Stimulated activated naive CD4-positive, alpha-beta T cell treated with Interleukin-2 at 50 U/mL for 16 hours (primary cell): ENCODE measurements at places on chromosomes 3 and 15.
A peak's percentile ranks its signal among the peaks of the same experiment; 100 is the strongest.

DNA sequence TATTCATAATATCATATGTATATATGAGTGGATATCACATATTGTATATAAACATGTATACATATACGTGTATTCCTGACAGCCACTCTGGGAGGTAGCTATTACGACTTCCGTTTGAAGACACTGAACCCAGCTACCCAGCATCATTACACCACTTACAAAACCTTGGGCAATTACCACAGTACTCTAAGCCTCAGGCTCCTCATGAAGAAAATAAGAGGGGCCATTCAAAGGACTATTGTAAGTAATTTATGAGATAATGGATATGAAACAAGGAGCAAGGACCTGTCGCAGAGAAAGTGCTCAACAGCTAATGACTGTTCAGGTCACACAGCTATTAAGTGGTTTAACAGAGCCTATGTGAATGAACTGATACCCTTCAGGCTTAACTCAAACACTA lies 52.4 kb downstream of the KCNMB2 start:
- DNase-seq: no peak

- no peak for DNase-seq
Measured at GRCh38 chr3:42192334-42193200, 73.4 kb downstream of the CCK start.

GRCh38 chr15:77020348-77021087 lies 25.6 kb downstream of the PSTPIP1 start:
- DNase-seq: no peak

GRCh38 chr3:30256474-30256873 lies 349.9 kb upstream of the TGFBR2 start:
- no peak for DNase-seq

GRCh38 chr3:61570813-61571212 lies 9.4 kb downstream of the PTPRG start:
- DNase-seq: no peak

GRCh38 chr3:179825527-179826246 lies 172.8 kb downstream of the USP13 start:
- DNase-seq: no peak

- no peak for DNase-seq
Measured at GRCh38 chr15:43103907-43104306, 1.9 kb downstream of the UBR1 start.

DNA sequence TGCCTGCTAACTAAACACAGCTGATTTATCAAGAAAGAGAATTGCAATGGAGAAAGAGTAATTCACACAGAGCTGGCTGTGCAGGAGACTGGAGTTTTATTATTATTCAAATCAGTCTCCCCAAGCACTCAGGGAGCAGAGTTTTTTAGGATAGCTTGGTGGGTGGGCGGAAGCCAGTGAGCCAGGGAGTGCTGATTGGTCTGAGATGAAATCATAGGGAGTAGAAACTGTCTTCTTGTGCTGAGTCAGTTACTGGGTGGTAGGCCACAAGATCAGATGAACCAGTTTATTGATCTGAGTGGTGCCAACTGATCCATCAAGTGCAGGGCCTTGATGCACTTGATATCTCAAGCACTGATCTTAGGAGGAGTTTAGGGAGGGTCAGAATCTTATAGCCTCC lies 891.9 kb upstream of the CADM2 start:
- no peak for DNase-seq

GRCh38 chr15:60913900-60914299 lies 315.2 kb downstream of the RORA start:
- DNase-seq: no peak

DNA sequence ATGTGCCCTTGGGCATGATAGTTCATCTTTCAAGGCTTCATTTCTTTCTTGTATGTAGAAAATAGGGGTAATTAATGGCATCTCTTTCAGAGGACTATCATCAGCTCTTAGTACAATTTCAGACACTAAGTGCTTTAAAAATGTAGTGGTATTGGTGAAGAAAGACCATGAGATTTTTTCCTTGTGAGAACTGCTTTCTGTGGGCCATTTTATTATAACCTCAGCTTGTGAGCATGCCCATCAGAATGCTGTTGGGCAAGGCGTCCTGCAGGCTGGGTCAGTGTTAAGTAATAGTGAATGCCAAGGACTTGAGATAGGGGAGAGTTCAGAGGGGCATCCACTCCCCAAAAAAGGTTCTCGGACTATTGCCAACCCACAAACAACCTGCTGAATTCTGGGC lies 187.9 kb downstream of the GHSR start:
- DNase-seq: no peak

DNA sequence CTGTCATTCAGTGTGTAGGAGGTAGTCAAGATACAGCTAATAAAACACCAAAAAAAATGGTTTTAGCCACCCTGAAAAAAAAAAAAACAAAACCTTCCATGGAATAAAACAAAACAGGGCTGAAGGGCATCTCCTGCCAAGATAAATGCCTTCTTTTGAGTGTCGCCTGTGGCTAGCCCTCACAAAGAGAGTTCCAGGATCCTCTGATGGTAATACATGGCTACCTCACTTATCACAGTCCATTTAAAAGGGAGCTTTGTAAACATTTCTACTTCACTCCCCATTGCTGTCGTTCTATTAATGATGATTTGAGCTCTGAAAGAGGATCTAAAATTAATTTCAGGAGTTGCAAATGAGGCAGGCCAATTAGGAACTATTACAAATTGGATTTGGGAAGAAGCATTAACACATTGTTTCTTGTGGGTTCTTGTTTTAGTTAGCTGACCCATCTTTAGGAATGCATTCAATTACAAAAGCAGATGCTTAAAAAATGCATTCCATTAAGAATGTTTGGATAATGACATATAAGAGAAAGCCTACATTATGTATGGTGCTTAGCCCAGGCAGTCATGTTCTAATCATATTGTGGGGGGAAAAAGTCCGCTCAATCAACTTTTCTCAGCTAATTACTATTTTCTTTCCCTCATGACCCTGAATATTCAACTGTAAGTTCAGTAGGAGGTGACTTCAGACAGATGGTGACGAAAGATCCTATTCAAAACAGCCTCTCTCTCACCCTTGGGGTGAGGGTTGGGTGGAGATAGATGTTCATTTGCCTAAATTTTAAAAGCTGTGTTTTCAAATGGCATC lies 255.1 kb upstream of the WNT5A start:
- no peak for DNase-seq

DNA sequence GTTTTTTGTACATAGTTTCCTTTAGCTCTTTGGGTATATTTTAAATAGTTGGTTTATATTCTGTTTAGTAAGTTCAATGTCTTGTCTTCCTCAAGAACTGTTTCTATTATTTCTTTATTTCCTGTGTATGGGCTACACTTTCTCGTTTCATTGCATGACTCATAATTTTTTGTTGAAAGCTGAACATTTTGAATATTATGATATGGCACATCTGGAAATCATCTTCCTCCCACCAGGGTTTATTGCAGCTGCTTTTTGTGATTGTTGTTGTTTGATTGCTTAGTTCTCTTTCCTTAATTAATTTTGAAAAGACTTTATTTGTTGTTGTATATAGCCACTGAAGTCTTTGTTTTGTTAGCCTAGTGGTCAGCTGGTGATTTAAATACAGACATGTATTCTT lies 43.8 kb downstream of the LSM3 start:
- DNase-seq: no peak

GRCh38 chr3:46186471-46187340 lies 21.4 kb downstream of the CCR1 start:
- no peak for DNase-seq

- no peak for DNase-seq
Measured at GRCh38 chr15:36645106-36645505, 65.7 kb downstream of the CDIN1 start.

DNA sequence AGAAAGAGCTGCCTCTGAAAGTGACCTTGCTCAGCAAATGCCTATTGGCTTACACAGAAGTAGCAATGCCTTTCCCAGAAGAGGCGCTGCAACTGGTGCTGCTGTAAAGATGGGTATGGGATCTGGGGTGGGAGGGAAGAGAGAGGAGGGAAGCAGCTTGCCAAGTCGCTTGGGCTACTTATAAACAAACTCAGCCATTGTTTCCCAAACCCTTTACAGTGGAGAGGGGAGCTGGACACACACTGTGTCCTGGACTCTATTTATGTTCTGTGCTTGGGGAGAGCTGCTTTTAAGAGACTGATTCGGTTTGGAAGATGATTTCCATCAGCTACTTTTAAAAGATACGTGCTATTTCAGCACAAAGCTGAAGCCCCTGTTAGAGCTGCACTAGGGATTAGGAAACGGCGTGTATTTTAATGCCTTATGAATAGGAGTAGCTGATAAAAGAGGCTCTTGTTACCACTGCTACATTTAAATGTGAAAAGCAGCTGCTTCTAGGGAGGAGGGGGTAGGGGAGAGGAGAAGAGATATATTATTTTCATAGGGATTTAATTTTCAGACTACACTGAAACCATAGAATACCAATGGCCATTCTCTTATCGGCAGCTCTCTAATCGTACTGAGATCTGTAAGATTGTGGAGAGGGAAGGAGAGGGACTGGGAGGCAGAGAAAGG lies 440.6 kb downstream of the MCTP2 start:
- DNase-seq: no peak

DNA sequence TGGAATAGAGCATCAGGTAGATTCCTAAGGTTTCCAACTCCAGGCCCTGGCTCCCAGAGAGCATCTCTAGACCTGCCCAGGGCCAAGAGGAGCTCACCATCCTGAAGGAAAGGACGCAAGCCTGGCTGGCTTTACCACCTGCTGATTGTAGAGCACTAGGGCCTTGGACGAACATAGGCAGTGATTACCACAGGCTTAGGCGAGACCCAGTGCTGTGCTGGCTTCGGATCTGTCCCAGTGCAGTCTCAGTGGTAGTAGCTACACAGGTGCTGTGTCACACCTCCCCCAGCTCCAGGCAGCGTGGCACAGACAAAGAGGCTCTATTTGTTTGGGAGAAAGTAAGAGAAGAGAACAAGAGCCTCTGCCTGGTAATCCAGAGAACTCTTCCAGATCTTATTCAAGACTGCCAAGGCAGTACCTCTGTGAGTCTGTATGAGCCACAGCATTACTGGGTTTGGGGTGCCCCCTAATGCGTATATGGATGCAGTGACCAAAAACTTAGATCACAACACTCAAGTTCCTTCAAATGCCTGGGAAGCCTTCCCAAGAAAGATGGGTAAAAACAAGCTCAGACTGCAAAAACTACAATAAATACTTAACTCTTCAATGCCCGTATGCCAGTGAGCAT lies 25.4 kb downstream of the ISG20 start:
- peak; percentile 28 for DNase-seq

- no peak for DNase-seq
Measured at GRCh38 chr3:73623346-73623745, 1.4 kb downstream of the PDZRN3 start.

DNA sequence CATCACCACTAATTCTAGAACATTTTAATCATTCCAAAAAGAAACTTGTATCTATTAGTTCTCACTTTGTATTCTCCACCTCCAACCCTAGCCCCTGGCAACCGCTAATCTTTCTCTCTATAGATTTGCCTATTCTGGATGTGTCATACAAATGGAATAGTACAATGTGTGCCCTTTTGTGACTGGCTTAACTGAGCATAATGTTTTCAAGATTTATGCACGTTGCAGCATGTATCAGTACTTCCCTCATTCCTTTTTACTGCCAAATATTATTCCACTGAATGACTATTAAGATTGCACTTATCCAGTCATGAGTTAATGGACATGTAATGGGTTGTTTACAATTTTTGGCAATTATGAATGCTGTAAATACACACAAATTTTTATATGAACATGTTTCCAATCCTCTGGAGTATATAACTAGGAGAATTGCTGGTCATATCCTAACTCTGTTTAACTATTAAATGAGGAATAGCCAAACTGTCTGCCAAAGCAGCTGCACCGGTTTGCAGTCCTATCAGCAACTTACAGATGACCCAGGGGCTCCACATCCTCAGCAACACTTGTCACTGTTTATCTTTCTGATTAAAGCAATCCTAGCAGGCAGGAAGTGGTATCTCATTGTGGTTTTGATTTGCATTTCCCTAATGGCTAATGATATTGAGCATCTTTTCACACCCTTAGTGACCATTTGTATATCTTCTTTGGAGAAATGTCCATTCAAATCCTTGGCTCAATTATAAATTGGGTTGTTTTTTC lies 42.9 kb downstream of the DCUN1D1 start:
- no peak for DNase-seq

GRCh38 chr3:170096342-170096741 lies 58.5 kb downstream of the GPR160 start:
- no peak for DNase-seq

DNA sequence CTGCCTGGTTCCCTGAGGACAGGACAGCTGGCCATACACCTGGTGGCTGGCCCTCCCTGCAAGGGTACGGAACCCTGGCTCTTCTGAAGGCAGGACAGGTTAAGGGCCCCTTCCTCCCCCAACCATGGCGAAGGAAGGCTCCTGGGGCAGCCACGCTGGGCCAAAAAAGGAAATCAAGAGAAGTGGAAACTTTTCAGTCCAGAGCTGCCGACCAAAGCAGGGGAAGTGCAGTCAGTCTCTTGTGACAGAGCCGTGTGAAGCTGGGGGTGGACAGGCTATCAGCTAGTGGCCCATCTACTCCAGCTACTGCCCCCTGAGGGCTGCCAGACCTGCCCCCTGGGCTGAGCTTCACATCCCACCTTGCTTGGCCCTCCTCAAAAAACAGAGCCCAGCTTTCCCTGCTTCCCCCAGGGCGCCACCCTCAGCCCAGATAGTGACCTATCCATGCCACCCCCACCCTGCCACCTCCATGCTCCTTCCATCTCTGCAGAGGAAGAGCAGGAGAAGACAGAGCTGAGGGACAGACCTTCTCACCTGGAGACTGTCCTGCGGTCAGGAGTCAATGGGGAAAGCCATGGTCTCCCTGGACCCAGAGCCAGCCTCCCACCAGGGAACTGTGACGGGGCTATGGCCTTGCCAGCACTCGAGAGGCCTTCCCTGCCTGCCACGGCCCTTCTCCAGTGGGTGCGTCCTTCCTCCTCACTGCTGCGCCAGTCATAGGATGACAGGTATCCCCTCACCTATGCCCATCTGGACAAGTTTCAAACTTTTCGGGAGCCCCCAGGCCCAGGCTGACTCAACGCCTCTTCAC lies 4.6 kb downstream of the SEMA7A start:
- DNase-seq: no peak

DNA sequence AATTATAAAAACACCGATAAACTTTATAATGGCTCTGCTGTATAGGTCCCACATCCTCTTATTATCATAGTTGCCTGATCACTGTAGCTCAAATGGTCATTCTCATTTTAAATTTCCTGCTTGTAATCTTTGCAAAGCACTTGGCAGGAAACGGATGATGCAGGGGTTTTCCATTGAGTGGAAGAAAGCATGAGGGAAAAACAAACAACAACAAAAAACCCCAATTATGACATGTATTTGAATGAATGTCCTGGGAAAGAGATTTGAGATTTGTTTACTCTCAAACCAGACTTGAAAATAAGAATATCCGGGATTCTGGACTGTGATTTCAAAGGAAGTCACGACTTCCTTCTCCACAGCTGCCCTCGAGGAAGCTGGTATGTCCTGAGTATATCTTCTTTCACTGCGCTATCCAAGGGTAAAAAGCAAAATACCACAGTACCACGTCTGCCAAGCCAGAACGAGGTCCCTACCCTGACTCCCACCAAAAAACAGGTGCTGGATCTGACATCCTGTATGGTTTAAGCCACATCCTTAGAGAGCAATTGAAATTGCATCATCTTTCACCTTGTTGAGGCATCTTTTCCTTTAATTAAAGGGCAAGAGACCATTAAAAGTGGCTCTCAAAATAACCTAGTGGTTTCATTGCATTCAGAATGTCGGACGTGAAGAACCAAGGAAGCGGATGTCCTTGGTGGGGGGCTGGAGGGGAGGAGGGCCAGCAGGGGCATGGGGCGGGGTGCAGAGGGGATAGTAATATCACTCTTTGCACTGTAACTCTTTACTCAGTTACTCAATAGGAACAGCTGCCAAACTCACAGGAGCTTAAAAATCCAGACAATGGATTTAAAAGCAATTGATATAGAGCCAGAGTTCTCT lies 13.5 kb upstream of the TIPIN start:
- no peak for DNase-seq

- DNase-seq: no peak
Measured at GRCh38 chr15:93467337-93467736, 378.3 kb upstream of the RGMA start.
